ENCODE measurements at places on chromosomes 1 and 21.
A peak's percentile ranks its signal among the peaks of the same experiment; 100 is the strongest.

GRCh38 chr1:204672069-204672468 is 13.5 kb downstream of the LRRN2 start:
- no peak for DNase-seq

DNA sequence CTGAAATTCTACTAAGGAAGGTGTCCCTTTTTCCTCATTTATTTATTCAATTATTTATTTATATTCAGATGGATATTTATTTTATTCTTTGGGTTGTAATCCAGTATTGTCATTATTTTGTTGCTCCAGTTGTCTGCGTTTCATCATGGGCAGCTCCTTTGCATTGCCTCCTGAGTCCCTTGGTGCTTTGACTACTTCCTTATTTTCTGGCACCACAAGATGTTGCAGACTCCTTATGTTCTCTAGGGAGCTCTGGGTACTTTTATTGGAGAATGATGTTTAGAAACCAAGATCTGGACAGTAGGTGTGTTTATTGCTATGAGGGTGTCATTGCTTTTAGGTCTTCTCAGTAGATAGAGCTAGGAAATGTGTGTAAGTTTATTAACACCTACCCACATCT is 59.9 kb upstream of the ERRFI1 start:
- DNase-seq = no peak

DNA sequence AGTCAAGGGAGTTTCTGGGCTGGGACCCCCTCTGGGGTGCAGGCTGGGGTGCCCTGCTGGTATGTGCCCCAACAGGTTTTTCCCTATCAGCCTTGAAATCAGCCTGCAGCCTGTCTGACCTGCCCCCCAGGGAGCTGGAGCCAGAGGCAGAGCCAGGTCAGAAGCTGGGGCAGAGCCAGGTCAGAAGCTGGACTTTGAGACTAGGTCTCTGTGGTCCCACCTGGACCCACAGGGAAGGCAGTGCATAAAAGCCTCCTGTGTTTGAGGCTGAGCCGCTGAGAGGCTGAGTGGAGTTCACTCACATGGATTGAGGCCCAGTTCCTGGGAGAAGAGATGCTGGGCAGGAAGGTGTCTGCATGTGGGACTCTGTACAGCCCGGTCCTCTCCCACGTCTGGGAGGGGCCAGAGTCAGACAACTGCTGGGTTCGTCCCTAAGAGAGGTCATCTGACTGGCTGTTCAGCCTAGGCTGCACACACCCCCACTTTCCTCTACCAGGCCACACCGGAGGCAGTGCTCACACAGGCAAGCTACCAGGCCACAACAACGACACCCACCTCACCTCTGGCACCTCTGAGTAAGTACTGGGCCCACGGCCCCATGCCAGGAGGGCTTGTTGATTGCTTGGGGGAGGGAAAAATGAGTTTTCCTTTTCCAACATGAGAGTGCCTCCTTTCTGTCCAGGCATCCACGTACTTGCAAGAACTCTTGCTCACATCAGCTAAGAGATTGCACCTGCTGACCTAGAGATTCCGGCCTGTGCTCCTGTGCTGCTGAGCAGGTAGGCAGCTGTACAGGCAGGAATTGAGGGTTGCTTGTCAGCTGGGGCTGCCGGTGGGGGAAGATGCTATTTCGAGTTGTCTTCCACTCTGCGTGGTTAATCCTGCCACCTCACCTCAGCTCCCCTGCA is at the start of gene ANXA9:
Gene ANXA9 (plus strand): TSS at position 488 of the 908 bp plus-strand sequence. CDS start 814 bp downstream, outside the sequence.
- DNase-seq = peak; percentile 46

DNA sequence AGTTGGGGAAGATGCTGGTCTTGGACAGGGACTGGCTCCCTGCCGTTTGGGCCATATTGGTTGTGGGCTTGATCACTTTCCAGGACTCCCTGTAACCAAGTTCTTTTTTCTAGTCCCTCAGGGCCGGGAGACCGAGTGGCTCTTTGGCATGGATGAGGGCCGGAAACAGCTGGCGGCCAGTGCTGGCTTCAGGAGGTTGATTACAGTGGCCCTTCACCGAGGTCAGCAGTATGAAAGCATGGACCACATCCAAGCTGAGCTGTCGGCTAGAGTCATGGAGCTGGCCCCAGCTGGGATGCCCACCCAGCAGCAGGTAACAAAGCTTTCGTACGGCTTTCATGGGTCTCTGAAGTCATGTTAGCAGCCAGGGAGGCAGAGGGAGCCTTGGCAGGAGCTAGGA is 4.3 kb downstream of the METTL13 start:
- DNase-seq = no peak

DNA sequence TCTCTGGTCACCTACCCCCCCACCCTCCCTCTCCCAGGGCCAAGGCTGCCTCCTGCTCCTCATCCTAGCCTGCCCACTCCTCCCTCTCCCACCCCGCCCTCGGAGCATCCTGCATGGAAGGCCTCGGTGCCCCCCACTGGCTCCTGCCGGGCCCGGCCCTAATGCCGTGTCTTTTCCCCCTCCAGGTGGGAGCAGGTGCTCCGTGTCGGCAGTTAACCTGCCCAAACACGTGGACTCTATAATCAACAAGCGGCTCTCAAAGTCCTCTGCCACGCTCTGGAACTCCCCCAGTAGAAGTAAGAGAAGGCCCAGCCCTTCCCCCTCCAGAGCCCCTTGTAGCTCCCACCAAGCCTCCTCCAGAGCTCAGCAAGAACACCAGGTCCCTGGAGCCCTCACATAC is 18.8 kb downstream of the MAP7D1 start:
- DNase-seq = no peak

GRCh38 chr1:44531785-44532566 is 126.9 kb downstream of the RNF220 start:
- DNase-seq = peak; percentile 11

DNA sequence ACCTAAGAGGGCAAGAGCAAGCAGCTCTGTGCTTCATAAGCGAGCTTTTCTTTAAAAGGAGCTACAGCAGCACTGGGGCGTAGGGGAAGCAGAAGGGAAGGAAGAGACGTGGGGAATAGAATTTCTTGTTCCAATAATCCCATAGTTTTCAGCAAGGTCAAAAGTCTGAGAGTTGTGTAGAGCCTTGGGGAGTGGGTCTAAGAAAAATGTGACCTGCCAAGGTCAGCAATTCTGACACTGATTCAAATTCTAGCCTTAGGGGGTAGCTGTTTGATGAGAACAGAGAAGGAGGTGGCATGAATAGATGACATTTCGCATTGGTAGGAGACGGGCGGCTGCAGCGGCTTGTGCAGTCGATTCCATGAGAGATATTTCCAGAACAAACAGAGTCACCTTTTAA is 22.4 kb downstream of the PRRX1 start:
- DNase-seq = no peak

GRCh38 chr1:194233069-194233468 is 1046.7 kb upstream of the B3GALT2 start:
- no peak for DNase-seq

- DNase-seq = no peak
Measured at GRCh38 chr1:115465802-115466363, 127.8 kb upstream of the NGF start.

DNA sequence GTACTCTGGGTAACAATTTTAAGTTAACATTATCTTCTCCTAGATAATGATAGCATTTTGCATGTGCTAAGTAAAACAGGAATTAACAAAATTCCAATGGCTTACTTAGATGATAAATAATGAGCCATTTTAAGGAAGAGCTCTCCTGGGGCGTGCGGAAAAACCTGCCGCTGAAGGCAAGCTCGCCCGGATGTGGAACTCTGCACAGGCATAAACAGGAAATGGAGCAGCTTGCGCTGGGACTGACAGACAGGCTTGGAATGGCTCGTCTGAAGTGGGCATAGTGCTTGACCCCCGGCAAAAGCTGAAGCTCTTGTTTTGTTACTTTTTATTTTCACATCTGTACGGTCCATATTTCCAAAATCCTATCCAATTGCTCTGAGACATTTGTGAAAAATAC is 169.2 kb downstream of the ZNF281 start:
- DNase-seq = no peak

DNA sequence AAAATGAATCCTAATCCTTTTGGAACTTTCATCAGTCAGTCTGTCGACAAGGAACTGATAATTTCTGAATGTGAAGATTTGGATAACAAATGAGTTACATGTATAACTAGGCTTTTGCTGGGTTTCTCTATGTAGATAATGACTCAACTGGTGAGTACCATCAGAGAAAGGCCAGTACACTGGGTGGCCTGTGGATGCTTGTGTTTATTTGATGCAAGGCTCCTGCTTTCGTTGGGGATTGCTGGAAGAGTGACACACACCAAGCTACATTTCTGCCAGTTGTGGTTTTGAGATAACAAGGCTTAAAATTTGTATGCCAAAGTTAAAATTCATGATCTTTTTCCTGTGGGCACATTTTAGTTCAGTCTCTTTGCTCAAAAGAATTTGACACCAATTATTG is 115.7 kb upstream of the UBE2U start:
- no peak for DNase-seq

- DNase-seq = no peak
Measured at GRCh38 chr1:152112101-152112884, 3.0 kb downstream of the TCHH start.

GRCh38 chr1:9253453-9254105 is 19.0 kb downstream of the H6PD start:
- no peak for DNase-seq

DNA sequence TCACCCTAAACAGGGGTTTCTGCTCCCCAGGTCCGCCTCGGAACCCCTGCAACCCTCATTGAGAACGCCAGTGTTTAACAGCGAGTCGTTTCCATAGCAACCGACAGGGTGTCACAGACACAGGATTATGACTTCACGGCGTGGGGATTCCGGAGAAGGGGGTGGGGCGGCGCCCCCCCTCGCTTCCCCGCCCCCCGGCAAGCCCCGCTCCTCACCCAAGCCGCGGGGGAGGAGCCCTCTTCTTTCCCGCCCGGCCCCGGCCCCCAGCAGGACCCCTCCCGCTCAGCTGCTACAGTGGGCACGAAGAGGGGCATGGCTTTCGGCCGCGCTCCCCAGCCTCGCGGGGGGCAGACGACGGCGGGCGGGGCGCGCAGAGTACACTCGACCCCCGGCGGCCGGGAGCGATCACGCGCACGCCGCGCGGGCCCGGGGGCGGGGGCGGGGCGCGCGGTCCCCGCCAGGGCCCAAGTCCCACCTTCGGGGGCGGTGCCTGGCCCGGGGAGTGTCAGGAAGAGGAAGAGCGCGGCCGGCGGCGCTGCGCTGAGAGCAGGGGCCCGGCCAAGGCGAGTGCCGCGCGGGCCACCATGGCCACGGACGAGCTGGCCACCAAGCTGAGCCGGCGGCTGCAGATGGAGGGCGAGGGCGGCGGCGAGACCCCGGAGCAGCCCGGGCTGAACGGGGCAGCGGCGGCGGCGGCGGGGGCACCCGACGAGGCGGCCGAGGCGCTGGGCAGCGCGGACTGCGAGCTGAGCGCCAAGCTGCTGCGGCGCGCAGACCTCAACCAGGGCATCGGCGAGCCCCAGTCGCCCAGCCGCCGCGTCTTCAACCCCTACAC is at the start of gene EFHD2:
Gene EFHD2 (plus strand): TSS at position 501 of the 835 bp plus-strand sequence. CDS start 84 bp downstream, at position 585.
- peak; percentile 80 for DNase-seq

- DNase-seq = no peak
Measured at GRCh38 chr1:81998165-81998564, 197.4 kb downstream of the ADGRL2 start.

- DNase-seq = no peak
Measured at GRCh38 chr1:179166663-179167417, 62.6 kb downstream of the ABL2 start.

DNA sequence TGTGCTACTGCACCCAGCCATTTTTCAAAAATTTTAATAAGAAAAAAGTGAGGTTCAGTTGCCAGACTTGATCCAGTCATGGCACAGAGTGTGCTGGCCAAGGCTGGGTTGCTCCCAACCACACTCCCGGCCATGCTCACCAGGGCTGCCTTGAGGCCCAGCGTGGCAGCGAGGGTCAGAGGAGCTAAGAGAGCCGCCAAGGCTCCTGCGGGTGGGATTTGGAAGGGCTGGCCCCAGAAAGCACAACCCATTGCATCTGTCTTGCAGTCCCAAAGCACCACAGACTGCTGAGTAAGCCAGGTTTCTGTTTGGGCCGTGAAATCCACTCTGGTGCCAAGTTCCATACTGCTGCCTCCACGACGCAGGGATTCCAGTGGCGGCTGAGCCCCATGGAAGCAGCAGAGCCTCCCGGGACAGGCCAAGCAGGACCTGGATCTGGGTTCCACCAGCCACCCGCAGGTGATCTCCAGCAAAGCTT is 22.6 kb downstream of the ZBTB17 start:
- DNase-seq = no peak

DNA sequence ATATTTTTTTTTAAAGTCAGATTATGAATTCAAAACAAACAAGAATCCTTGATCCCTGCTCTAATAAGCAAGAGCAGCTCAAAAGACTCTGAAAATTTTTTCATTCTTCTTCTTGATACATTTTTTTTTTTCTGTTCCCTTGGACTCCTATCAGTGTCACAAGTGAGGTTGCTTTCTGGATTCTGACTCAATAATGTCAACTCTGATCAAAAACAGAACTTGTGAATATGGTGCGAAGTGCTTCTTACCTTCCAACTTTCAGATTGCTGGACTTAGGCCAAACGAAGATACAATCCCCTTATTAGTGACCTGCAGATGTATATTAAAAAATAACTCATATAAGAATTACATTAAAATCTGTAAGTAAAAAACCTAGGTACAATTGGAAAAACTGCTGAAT is 136.1 kb downstream of the GPATCH2 start:
- DNase-seq = no peak

DNA sequence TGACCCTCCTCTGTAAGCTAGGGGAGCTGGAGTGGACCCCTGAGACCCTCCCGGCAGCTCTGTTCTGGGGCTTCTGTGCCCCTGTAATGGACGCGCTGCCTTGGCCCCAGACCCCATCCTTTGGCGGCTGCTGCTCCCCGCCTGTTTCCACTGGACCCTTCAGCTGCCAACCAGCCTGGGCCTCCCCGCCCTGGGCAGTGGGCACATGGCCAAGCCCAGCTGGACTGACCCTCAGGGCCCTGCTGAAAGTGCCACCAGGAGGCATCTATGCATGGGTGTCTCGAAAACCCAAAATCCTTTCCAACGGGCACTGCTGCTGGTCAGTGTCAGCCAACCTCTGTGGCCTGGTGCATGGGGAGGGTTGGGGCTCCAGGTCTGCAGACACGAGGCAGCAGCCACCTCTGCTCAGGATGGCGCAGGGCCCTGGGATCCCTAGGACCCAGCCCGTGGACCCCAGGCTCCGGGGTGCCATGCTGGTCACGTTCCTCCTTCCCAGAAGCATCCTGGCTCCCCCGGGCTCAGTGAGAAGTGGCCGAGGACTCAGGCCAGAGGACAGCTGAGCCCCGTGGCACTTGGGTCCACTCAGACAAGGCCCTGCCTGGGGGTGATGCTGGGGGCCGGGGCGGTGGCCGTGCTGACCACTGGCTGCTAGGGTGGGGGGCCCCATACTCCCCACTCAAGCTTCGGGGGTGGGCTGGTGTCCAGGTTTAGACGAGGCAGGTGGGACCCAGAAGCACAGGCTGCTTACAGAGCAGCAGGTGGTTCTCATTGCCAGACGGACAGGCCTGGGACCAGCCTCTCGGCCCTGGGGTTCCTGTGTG is 46.9 kb downstream of the SLX9 start:
- DNase-seq = no peak

- DNase-seq = no peak
Measured at GRCh38 chr1:193794239-193794638, 607.8 kb upstream of the B3GALT2 start.

GRCh38 chr1:10022656-10023055 is 10.1 kb upstream of the UBE4B start:
- DNase-seq = no peak

- DNase-seq = no peak
Measured at GRCh38 chr1:31758823-31759222, 5.3 kb downstream of the ADGRB2 start.

- no peak for DNase-seq
Measured at GRCh38 chr1:99613716-99614115, 32.2 kb upstream of the PALMD start.

Measured in SHP77 (cell line).